H4 (cell line): ENCODE measurements at places on chromosomes 5 and 9. TPM values are rescaled to one million over a fixed set of nuclear protein-coding genes. Genes with fewer than 3 reads are reported as not detected.

GRCh38 chr5:95487880-95488279 is 66.9 kb downstream of the SKIC3 start:
- DNase-seq = no peak

DNA sequence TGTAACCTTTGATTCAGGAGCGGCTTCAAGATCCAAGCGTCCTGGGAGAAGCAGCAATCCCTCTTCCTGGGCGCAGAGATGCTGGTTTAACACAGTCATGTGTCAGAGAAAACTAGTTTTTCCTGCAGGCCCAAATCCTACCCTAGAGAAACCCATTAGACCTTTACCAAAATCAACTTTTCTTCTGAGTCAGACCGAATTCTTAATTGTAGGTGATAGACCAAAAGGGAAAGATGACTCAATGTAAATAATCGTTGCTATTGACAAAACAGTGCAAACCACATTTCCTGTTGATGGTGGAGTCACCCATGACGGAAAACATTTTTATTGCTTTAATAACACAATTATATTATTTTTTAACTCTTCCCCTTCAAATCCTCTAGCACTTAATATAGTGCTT is 40.1 kb downstream of the SLC1A1 start:
- DNase-seq = no peak

STC2 gene
- 36.6 and 43.8 TPM in 2 replicates for total RNA-seq

DNA sequence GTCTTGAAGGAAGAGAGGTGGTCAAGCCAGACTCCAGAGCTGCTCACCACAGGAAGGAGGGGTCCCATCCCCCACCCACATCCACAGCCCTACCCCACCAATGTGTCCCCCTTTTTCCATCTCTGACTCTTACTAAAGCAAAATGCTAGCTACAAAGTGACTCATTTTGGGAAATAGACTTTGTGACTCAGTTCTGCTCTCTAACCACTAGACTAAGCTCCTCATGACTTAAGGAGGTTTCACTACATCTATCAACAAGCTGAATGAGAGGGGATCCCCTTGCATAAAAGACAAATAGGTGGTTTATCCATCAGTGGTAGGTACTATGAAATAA is 35.1 kb upstream of the ADRB2 start:
- no peak for DNase-seq

CBY3 gene
- total RNA-seq = not detected in 2 replicates

PCDHGB3 gene
- 0.87 and 1.2 TPM in 2 replicates for total RNA-seq
